ENCODE measurements at places on chromosomes 5 and 9.

DNA sequence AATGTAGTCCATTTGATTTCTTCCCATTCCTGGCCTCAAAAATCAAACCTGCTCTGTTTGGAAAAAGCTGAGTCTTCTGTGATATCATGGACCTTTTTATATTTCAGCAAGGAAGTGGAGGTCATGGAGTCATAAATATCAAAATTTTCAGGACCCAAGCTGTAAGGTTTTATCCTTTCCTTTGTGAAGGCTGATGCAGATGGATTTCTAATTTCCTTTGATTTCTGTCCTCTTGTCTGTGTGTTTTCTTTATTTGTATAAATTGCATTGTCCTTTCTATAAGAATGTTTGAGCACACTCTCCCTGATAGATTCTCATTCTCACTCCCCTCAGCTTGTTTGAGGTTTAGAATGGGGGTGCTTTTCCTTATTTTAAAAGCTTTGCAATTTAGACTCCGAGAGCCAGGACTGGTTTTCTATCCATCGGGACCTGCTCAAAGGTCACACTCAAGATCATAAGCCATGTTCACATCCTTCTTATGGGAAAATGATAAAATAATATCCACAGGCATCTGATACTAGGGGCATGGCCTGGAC lies 127.4 kb upstream of the TMEM161B start:
- DNase-seq = no peak

GRCh38 chr9:71683598-71684235 lies 84.6 kb downstream of the CEMIP2 start:
- peak; percentile 72 for DNase-seq

DNA sequence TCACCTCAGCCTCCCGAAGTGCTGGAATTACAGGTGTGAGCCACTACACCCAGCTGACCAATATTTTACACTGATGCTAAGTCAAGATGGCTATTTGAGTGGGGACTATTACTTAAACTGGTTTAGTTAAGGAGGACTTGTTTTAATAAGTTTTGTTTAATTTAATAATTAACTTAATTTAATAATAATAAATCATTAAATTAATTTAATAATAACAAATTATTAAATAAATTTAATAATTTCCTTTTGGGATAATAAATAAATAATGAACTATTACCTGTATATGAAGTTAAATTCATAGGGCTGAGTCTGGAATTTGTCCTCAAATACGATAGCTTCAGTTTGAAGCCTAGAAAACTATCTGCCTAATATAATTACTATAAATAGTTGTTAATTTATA lies 665.1 kb upstream of the COX7C start:
- no peak for DNase-seq

DNA sequence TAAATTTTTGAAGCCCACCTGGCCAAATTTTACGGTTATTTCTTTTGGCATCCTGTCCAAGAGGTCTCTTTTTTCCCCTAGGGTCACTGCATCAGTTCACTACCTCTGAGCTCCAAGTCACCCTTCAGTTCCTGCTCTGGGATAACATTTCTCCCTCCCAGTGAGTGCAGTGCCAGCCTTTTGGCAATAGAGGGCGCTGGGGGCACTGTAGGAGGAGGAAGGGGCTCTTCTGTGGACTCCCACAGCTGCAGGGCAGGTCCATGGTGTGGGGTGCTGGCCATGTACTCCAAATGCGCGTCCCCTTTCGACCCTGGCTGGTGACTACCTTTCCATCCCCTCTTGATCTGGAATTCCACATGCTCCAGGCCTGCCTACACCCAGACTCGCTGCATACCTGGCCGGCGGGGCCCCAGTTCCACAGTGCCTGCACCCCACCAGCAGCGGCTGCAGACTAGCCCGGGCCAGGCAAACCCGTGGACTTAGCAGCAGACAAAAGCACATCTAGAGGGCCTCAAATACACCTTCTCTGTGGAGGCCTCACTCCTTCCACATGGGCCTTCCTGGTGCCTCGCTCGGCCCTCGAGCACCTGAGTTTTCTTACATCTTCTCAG lies 20.3 kb upstream of the NINJ1 start:
- DNase-seq = no peak

- no peak for DNase-seq
Observed at GRCh38 chr5:95554331-95554646, 488 bp downstream of the SKIC3 start.

DNA sequence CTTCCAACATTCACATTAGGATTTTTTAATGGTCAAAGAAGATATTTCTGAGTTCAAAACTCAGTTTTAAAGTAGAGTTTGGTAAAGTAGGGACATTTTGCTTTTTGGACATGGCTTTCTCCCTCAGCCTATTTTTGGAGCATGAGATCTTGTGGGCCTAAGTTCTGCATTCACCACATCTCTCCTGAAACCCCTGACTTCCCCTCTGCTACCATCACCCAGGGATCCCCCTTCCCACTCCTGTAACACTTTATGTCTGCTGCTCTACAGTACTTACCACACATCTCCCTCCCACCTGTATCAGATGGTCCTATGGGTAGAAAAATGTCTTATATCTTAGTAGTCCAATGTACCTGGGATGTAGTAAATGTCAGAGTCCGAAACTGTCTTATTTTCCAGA lies 48.2 kb upstream of the JAK2 start:
- no peak for DNase-seq

DNA sequence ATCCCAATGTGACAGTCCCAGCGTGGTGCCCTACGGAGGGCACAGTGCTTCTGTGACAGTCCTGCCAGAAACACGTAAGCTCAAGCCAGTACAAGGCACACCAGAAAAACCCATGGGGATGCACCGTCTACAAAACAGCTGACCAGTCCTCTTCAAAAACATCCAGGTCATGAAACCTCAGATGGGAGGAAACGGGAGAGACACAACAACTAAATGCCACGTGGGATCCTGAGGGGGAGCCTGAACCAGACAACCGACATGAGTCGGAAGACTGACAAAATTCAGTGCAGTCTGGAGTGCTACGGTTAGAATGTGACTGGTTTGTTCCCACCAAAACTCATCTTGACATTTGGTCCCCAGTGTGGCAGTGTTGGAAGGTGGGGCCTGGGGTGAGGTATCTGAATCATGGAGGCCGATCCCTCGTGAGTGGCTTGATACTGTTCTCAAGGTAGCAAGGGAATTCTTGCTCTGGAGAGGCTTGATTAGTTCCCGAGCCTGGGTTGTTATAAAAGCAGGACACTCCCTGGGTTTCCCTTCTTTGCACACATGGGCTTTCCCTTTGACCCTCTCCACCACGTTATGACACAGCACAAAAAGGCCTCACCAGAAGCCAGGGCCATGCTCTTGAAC lies 55.4 kb downstream of the ADAMTS2 start:
- no peak for DNase-seq

GRCh38 chr5:159511570-159511969 lies 181.3 kb upstream of the IL12B start:
- DNase-seq = no peak

- DNase-seq = no peak
Observed at GRCh38 chr5:178435321-178436238, 154.6 kb downstream of the COL23A1 start.

- DNase-seq = no peak
Observed at GRCh38 chr5:62692946-62693713, 114.5 kb downstream of the LRRC70 start.

DNA sequence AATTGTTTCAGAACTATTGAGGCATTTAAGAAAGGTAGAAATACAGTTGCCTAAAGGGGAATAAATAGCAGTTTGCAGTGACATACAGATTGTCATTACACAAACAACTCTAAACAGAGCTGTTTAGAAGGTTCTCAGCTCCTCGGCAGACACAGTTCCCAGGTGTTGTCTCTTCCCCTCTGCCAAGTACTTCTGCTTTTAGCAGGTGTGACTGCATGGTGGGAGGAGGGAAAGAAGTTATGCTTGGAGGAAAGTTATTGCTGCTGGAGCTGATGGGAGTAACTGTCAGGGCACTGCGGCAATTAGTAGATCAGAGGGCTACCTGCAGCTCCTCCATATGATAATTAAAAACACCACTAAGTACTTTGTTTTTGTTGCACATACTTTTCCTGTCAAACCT lies 14.5 kb downstream of the EDIL3 start:
- no peak for DNase-seq

DNA sequence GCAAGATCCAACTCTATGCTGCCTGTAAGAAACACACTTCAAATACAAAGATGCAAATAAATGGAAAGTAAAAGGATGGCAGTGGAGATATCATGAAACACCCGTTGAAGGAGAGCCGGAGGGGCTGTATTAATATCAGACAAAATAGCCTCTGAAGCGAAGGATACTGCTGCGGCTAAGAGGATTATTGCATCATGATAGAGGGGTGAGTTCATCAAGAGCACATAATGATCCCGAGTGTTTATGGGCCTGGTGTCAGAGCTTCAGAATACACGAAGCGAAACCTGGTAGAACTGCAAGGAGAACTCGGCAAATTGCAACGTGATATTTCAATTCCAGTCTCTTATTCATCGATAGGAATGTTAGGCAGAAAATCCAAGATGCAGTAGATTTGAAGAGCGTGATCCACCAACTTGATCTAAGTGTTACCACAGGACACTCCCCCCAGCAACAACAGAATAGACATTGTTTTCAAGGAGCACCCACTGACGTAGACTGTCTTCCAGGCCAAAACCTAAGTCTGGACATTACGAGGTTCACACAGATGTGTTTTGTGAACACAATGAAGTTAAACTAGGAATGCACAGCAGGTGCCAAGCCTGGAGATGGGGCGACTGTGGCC lies 27.7 kb upstream of the QSOX2 start:
- no peak for DNase-seq

GRCh38 chr5:73143716-73144115 lies 23.3 kb downstream of the TMEM171 start:
- no peak for DNase-seq

- no peak for DNase-seq
Observed at GRCh38 chr5:140270008-140270407, 32.9 kb downstream of the PFDN1 start.

DNA sequence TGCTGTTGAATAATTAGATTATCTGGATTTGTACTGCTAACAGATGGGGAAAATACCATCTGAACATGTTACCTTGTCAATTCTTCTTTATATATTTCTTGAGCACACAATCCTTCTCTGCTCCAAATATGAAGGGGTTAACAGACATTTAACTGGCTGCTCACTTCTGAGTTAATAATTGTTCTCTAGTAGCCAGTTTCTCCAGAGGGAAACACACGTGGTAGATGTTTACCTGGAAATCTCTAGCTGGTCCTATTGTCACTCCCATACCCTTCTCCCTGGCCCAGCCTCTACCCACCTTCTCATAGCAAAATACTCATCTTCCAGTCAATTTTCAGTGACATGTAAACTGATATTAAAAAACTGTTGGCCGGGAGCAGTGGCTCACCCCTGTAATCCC lies 101.5 kb upstream of the ZNF462 start:
- no peak for DNase-seq

DNA sequence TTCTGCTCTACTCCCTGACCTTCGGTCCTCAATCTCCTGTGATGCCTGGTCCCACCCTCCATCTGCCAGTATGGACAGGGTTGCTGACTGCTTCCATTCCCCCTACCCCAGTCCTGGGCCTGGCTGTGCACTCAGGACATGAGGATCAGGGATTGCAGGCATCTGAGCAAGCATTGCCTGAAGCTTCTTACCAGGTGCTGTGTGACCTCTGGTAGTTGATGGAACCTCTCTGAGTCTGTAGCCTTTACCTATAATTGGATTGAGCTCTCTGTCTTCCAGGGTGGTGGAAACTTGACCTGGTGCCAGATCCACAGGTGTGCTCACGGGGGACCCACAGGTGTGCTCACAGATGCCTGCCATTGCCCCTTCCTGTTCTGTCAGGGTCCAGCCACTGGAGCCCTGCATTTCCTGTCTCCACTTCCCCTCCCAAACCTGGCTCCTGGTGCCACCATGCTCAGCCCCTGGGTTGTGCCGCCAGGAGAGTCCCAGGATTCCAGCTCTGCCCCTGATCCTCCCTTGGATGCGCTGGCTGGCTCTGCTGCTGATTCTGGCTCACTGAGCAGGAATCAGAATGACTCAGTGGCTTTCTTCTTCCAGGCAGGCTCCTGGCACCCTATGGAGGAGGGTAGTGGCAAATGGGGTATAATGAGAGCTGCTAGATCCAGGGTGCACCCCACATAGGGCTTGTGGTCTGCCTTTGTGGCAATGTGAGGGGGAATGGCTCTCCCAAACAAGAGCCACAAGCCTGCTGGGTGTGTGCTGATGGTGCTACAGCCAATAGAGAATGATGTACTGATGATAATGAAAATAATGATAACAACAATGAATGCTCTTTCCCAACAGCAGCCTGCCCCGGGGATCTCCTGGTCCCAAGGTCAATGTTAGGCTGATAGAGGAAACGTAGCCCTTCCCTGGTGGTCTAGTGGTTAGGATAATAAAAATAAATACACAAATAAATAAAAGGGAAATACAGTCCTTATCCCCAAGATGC lies 35.2 kb upstream of the PSD2 start:
- no peak for DNase-seq

- DNase-seq = no peak
Observed at GRCh38 chr9:257957-258356, 43.3 kb downstream of the DOCK8 start.

- DNase-seq = no peak
Observed at GRCh38 chr5:115530426-115530825, 14.1 kb downstream of the FEM1C start.

DNA sequence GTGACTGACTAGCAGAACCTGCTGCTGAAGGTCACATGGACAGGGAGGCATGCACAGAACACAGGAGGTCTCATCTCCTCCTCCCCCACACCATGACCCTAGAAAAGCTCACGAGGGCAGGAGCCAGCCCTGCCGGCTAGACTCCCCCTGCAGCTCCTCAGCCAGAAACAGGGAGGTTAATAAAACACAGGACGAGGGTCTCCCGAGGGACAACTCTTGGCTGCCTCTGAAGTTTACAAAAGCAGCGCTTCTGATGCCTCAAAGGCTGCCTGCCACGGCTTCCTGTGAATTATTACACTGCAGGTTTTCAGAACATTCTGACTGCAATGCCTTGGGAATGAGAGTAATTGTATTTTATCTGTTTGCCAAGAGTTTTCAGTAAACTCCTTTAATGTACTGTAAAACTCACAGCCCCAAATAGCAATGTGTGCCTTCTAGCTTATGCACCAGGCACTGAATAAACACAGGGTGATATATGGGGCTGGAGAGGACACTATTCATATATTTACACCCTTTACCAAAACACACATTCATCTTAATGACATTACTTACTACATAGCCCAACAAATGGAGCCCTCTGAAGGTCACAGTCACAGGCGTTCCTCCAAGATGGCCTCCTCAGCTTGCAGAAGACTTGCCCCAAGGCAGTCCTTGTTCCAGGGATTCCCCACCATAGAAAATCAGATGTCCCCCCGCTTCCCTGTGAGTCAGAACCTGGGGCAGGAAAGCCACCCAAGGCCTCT lies 83.7 kb downstream of the C5orf15 start:
- peak; percentile 62 for DNase-seq

DNA sequence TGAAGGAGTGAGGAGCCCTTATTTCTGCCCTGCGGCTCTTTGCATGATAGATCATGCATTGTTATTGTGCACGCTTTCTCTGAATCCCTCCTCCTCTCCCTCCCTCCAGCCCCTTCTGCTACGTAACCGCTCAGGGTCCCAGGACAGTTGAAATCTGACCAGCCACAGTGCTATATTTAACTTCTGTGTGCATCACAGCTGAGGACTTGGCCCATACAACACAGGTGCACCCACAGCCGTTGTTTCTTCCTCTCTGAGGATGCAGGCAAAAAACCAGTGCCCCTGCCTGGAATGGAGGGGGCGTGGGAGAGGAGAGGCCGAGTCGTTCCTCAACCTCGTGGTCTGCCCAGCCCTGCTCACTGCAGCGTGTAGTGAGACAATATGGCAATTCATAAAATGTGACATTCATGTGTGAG lies 335.6 kb upstream of the CLINT1 start:
- DNase-seq = no peak
